ENCODE measurements at places on chromosomes 3 and 15.

DNA sequence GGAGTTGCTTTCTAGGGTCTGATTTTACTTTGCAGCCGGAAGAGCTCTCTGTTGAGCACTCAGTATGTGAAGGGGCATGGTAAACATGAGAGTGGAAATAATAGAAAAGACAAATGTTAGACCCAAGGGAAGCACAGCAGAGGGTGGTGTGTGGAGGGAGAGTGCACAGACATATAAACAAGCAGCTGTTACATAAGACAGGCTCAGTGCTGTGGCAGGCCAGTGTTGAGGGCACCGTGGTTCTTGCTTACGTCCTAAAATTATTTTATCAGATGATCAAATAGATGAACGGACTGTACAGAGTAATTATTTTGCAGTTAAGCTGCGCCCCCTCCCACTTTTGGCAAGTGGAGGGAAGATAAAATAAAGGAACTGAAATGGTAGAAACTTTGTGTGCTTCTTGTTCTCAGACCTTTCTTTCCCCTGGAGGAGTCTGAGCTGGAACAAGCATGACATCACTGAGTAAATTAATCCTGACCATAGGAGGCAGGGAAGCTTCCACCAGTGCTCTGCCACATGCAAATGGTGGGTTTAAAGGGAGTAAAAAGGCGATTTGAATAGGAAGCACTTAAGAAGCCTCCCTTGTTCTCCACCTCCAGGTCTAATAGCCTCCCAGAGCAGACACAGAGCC, 205.6 kb downstream of the IL20RB start:
- DNase-seq, result no peak

GRCh38 chr3:137761099-137761562, 3.0 kb upstream of the SOX14 start:
- no peak for DNase-seq

DNA sequence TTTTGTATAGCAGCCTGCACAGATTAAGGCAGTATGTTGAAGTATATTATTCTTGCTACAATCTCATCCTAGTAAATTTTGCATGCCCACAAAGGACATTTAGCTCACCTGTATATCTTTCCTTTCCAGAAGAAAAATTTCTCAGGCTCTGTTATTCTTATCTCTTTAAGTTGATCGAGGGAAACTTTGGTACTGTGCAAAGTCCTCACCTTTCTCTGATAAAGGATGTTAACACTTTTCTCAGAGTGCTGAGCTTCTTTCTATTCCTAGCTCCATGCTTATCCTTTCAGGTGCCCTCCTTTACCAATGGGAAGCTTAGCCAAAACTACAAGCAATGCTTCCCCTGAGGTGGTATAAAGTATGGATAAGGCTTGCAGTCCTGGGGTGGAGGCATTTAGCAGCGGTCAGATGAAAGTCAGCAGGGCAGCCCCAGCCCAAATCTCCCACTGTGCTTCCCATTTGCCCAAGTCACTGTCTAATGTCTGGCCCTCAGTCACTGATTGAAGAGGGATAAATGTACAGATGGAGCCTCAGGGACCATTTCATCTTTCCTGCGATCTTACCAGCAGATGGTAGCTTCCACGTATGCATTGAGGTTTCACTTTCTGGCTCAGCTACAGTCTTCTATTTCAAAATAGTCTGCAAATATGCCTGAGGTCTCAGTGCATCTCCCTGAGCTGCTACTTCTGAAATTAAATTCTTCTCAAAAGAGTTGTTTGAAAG, 127.8 kb upstream of the P2RY1 start:
- no peak for DNase-seq

- DNase-seq, result no peak
Measured at GRCh38 chr3:30986551-30986950, 92.1 kb upstream of the GADL1 start.

DNA sequence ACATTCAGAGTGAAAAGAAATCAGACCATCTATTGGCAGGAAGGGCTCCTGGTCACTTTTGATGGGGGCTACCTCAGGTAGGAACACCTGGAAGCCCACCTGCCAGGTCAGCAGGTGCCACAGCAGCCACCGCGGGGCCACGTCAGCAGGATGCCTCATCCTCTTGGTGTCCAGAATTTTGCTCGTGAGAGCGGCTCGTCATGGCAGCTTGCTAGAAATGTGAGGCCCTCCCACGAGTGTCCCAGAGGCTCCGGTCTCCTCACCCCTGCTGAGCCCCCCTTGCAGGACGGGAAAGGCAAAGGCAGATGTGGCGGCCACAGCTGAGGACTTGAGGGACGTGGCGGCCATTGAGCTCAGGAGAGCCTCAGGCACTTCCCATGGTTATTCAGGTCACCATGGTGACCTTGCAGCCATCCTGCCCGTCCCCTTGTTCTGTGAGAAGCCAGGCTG, 129.4 kb downstream of the LRRK1 start:
- no peak for DNase-seq

GRCh38 chr15:35150361-35150760, 65.3 kb upstream of the NANOGP8 start:
- no peak for DNase-seq

GRCh38 chr3:59784164-59784563, 734.3 kb upstream of the CFAP20DC start:
- DNase-seq, result no peak

- peak; percentile 68 for DNase-seq
Measured at GRCh38 chr15:89057506-89058133, 30.6 kb upstream of the ABHD2 start.

DNA sequence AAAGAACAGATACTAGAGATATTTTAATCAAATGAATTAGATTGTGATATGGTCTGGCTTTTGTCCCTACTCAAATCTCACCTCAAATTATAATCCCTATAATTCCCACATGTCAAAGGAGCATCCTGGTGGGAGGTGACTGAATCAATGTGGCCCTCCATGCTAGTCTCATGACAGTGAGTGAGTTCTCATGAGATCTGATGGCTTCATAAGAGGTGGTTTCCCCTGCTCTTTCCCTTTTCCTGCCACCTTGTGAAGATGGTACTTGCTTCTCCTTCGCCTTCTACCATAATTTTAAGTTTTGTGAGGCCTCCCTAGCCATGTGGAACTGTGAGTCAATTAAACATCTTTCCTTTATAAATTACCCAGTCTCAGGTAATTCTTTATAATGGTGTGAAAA, 82.8 kb downstream of the FAIM start:
- no peak for DNase-seq

Data from activated T-helper 1 cell treated with anti-CD3 and anti-CD28 coated beads, Interleukin-12 subunit alpha, Interleukin-12 subunit beta, Interleukin-2, Interleukin-4 antibody, amounts not matched to agents 30 ng/mL and 10 ng/mL and 1 ng/mL, durations not matched to agents 14 hours and 24 hours and 36 hours (primary cell).